NCI-H1092 (cell line): ENCODE measurements at places on chromosomes 6 and 20.

DNA sequence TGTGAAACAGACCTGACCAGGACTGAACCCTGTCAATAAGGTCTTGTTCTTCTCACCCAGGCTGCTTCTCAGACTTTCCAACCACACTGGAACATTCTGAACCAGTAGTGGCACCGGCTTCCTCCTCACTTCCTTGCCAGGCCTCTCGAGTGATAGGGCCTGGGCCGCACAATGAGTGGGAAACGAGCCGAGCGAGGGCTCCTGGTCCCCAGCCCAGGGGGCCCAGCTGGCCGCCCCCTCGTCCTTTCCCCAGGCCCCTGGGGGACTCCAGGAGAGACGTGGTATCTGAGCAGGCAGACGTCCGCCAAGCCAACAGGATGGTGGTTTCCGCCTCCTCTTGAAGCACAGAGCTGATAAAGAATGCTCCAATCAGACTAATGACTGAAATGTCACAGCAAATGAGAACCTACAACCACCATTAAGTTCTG is 117.9 kb downstream of the GMDS start:
- DNase-seq: no peak

GRCh38 chr6:3176562-3177355 is 19.4 kb upstream of the TUBB2A start:
- DNase-seq: no peak

GRCh38 chr6:37600312-37600916 is 97.3 kb downstream of the MDGA1 start:
- DNase-seq: no peak

- no peak for DNase-seq
These were observed 10.4 kb upstream of the BPI start for GRCh38 chr20:38293491-38294065.

DNA sequence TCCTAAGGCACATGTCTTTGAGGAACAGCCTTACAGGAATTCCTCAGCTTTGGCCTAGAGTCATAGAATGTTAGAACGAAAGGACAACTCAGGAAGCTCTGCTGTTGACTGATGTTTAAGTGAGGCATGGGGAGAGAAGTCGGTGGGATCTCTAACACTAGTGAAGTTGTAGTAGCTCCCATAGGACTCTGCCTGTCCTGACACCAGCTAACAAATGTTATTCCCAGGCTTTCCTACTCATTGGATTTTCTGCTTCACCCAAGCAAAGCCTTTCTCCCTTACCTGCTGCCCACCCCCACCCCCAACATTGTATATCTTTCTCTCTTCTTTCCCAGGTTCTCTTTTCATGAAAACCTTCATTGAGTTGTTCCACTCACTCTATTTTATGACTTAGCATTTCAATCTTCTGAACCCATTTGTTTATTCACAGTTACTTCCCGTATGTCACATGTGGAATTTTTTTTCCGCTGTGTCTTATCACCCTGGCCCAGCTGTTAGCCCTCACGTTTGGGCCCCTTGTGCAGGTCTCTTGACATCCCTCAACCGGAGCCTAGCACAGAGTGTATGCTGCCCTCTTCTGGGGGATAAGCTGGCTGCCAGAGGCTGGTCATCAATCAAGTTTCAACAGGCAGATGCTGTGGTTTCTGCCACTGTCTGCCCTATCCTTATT is 39.2 kb upstream of the RNF8 start:
- no peak for DNase-seq

DNA sequence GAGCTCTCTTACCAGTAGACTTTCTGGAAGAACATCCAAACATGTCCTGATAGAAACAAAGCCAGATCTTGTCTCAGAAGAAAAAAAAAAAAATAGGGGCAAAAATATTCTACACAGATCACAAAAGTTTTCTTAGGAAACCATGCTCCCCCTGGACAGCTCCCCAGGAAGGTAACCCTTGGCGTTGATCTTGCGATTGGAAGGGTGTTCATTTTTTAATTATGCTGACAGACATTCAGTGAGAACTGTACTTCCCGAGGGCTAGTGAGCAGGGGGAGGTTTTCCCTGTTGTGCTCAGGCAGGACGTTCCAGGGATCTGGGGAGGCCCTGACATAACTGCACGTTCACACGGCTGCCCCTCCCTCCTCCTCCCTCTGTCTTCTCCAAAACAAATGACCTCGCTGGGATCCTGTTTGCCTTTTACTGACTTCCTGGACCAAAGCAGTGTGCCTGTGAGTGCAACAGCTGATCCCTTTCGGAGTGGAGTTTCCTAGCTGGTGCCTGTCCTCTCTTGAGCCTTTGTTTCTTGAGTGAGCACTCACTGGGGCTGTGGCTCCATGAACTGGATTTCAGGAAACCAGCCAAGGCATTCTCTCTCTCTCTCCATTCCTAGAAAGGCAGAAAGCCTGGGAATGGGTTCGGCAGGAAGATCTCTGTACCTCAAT is 46.7 kb downstream of the MARCKS start:
- DNase-seq: no peak

DNA sequence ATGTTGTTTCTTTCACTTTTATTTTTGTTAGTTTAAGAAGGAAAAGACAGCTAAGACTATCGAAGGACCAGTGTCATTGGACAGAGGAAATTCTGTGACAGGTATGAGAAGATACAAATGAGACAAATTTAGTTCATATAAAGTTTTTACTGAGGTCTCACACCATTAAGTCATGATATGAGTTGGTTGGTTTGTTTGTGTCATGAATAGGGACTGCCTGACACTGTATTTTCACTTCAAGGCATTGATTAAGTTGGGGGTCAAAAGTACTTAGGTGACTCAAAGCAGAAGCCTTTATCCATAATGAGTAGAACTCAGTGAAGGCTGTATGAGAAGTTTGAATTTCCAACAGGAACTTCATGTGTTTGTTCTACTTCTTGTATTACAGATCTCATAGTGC is 21.3 kb upstream of the HIVEP2 start:
- no peak for DNase-seq

DNA sequence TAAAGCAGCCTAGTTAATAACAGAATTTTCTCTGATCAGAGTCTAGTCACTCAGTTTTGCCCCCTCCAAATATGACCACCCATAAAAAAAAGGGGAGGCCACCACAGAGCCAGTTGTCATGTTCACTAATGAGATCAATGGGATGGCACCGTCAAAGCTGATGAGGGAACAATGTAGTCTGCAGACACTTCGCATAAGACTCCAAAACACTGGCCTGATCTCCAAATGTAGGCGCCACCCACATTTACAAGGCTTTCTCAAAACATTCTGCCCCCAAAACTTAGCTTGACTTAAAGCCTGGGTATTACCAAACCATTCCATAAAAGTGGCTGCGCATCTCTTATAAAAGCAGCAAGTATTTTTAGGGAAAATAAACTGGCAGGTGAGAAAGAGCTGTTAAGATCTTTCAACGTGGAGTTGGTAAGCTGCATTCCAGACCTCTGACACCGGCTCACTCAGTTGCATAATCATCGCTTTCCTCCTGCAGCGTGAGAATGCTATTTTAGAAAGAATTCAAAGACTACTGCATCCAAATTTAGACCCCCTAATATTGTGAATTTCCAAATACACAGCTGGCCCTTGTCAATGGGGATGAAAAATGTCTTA is 59.3 kb downstream of the TBC1D7 start:
- no peak for DNase-seq

DNA sequence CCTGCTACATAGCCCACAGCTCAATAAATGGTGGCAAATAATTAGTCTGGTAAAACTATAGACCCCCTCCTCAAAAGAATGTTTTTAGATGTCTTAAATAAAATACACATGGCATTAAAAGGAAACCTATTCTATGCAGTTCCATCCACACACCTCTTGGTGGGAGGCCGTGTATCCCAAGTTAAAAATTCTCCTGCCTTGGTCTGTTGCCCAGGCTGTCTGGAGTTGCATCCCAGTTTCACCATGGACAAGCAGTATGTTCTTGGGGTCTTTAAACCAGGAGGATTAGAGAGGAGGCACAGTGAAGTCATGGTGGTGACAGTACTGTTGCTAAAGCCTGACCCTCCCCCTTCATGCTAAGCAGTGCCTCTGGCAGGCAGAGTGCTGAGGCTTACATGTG is 95.5 kb downstream of the SULF2 start:
- DNase-seq: no peak

DNA sequence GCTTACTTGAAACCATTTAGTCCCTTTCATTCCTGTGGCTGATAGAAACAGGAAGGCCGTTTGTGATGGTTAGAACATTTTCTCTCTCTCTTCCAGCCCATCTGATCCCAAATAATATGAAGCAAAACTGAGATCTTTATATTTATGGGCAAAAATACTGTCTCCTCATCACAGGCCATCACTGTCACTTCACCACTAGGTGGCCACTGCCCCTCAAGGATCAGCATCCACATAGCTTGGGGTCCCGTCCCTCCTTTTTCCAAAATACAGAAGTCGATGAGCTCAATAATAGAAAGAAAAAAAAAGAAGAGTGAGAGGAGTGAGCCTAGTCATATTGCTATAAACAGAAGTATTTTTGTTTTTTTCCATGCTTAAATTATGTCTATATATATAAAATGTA is 46.4 kb upstream of the LAMP5 start:
- no peak for DNase-seq

DNA sequence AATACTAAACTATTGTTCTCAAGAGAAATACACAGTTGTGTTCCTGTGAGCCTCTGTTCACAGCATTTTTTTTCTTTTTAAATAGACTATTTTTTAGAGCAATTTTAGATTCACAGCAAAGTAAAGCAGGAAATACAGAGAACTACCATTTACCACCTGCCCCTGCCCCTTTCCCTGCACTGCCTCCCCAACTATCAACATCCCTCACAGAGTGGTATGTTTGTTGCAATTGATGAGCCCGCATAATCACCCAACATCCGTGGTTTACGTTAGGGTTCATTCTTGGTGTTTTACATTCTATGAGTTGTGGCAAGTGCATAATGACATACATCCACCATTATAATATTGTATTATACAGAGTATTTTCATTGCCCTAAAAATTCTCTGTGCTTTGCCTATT is 71.6 kb upstream of the TNFAIP3 start:
- DNase-seq: no peak

DNA sequence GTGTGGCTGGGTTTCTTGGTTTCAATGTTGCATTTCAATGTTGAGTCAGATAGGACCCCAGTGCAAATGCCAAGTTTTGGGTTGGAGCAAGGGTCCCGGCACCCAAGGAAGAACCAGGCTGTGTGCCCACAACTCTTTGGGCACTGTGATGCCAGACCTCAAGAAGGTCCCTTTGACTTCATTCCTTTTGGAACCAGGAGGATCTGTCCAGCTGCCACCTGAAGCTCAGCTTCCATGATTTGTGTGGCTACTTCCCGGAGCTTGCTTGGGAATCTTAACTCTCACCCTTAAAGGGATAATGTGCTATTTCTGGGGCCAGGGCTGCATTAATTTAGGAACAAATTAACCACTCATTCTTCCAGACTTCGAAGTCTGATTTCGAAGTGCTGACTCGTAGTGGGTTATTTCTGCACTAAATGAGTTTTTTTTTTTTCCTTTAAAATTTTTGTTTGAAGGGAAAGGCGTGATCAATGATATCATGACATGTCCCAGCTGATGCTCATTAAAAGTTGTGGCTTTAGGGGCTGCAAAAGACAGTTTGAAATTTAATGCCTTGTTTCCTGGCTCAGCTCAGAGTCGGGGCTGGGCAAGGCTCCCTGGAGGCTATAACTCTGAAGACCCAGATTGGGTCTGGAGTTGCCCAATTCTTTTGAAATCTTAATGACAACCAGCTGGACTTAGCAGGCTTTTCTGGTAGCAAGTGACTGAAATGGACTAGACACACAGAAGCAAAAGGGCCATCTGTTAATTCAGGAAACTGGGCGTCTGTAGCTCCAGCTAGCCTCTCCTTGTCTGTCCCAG is 24.0 kb upstream of the PHACTR3 start:
- DNase-seq: no peak

GRCh38 chr6:169723200-169723909 is 945 bp downstream of the PHF10 start:
- peak; percentile 37 for DNase-seq

DNA sequence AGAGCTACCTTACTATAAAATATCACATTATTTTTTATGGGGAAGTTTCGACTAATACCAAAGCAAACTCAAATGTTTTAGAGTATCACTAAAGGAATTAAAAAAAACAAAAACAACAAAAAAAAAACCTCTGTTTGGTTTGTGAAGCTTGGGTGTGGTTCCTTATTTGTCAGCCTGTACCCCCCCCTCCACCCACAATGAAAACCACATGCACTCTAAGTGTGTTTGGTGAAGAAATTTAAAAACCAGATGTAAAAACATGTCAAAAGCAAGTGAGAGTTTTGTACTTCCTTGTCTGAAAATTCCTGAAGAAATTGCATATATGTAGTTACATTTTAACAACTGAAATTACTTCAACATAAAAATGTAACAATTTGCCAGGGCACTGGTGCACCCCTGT is 3.1 kb downstream of the STK38 start:
- no peak for DNase-seq

DNA sequence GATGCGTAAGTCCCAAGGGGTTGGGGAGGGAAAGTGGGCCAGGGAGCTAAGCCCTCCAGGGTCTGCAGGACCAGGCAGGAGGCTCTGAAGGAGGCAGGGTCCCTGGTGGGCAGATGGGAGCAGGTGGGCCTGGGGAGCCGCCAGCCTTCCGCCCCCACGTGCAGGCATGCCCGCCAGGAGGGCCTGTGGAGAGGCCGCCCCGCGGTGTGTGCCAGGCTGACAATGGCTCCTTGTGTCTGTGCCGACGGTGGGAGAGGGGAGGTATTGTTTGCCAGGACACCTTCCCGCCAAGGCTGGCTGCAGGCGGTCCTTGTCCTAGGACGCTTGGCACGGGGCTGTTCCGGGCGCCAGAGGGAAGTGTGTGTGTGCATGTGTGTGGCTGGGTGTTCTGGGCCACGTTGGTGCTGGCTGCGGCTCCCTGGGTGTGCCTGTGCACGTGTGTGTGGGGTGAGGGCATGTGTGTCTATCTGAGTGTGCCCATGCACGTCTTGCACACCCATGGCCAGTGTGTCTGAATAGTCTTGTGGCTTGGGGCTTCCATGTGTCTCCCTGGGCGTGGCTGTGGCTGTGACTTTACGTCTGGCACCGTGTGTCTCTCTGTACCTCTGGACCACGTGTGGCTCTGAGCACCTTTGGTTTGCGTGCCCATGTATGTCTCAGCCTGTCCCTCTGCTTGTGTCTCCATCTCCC is 153.0 kb downstream of the CEBPB start:
- DNase-seq: no peak

DNA sequence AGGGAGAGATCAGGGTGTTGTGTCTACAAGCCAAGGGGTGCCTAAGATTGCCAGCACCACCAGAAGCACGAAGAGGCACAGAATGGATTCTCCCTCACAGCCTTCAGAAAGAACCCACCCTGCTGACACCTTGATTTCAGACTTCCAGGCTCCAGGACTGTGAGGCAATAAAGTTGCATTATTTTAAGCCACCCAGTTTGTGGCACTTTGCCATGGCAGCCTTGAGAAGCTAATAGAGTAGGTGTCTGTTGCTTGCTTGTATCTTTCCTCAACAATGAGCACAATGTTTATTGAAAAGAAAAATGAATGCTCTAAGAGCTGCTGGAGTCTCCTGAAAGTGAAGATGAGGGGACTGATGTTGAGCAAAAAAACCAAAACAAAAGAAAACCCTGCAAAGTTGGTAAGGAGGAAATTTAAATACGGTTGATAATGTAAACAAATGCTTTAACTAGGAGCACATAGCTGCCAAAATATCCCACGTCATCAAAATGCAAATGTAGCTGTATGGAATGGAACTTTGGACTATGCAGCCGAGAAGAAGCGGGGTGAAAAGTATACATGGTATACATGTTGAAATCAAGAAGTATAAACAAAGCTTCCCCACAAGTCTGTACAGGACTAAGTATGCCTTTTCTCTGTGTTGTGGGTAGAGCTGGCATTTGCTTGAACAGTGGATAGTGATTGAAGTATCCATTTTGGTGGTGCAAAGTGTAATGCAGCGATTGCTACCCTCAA is 8.0 kb downstream of the IL20RA start:
- DNase-seq: no peak

- no peak for DNase-seq
These were observed 25.9 kb upstream of the PTCHD4 start for GRCh38 chr6:48136856-48137255.
